ENCODE measurements at places on chromosomes 4 and X.

GRCh38 chr4:14856062-14856933, 146.0 kb upstream of the CPEB2 start:
- DNase-seq = no peak

GRCh38 chrX:21940356-21940829, at the start of gene SMS:
TSS of gene SMS (plus strand) at chrX:21940709. CDS start at chrX:21940825, 116 bp downstream.
- DNase-seq = peak; percentile 68

GRCh38 chrX:103565197-103565596, 20.1 kb upstream of the TCEAL4 start:
- no peak for DNase-seq

DNA sequence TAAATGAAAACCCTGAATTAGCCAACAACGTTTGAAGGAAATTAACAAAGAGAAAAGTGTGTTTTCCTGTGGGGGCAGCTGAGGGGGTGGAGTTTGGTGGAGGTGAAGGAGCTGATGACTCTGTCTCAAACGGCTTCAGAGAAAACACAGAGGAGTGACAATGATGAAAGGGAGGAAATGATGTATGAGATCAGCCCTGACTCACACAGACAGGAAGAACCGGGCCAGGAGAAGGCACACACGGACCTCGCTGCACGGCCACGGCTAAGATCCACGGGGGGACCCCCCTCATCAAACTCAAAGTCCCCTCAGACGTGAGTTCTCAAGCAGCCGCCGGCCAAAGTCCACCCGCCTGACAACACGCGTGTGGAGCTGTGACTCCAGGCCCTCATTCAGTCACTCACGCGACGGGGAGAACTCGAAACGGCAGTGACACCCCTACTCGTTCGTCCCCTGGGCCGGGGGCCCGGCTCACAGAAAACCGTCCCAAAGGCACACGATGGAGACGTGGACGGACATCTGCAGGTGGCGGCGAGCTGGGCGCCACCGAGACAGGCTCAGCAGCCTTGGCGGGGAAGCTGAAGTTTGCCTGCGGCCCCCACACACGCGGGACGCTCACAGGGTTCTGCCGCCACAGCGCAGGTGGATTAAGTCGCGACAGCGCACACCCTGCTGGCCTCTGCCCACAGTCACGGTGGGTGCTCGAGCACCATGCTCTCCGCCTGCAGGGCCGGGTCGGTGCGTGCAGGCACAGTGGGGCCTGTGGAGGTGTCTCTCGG, 28.8 kb downstream of the PPP2R3B start:
- DNase-seq = no peak

DNA sequence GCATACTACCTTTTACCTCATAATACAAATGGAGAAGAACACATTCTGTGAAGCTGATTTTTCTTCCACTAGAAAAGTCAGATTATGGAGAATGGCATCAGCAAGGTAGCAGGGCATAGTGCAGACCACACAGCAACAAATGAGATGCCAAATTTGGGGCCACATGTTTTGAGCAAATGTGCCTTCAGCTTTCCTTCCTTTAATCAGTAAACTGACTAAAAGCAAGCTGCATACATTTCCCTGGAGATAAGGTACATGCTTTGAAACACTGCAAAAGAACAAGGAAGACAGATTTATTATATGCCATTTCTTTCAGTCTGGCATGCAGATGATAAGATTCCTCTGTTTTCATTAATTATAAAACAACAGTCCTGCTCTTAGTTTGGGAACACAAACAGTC, 67.1 kb upstream of the GUCY1A1 start:
- DNase-seq = no peak

Data from NCI-H1105 (cell line).